ENCODE measurements at places on chromosomes 3 and 15.

- no peak for DNase-seq
Observed at GRCh38 chr3:186115239-186115996, 6.5 kb upstream of the ETV5 start.

- no peak for DNase-seq
Observed at GRCh38 chr3:160719710-160720109, 36.3 kb upstream of the PPM1L start.

GRCh38 chr3:24538891-24539290 lies 44.2 kb upstream of the THRB start:
- no peak for DNase-seq

- no peak for DNase-seq
Observed at GRCh38 chr15:64216730-64217428, 54.1 kb upstream of the PPIB start.

GRCh38 chr3:130834476-130834875 lies 59.4 kb upstream of the ATP2C1 start:
- no peak for DNase-seq

DNA sequence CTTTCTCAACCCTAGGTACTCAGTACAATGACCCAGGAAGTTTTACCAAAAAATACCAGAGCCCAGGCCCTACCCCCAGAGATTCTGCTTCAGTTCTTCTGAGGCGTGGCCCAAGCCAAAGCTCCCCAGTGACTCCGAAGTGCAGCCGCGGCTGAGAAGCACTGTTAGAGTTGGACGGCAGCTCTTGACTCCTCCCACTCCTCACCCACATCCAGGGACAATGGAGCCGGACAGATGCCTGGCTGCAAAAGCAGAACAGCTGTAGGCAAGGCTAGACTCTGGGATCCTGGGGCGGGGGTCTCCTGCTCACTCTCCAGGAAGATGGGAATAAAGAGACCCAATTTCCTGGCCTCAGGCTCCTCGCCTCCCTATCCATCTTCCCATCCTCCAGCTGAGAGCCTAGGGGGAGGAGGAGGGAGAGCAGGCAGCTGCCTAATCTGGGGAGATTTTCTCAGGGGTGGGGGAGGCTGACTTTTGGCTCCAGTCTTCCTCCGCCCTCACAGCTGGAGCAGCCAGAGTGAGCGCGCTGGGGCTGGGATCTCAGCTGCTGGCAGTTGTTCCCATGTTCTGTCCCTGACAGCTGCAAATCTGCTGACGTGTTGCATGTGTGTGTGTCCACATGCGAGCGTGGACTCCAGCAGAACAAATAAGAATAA lies 223.8 kb downstream of the OPA1 start:
- no peak for DNase-seq

- no peak for DNase-seq
Observed at GRCh38 chr3:33980252-33980651, 181.8 kb downstream of the PDCD6IP start.

GRCh38 chr15:48833526-48834239 lies 22.8 kb upstream of the CEP152 start:
- no peak for DNase-seq

DNA sequence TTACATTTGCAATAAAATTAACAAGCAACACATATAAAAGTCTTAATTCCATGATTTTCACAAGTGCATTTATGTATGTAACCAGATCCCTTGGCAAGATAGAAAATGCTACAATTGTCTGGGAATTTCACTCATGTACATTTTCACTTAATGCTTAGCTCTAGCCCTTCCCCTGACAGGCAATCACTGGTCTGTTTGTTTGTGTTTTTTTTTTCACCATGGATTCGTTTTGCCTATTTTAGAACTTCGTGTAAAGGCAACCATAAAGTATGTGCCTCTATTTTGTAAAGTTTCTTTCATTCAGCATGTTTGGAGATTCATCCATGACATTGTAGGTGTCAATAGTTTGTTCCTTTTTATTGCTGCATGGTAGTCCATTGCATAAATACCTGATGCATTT lies 260.9 kb upstream of the SLCO3A1 start:
- DNase-seq = no peak

DNA sequence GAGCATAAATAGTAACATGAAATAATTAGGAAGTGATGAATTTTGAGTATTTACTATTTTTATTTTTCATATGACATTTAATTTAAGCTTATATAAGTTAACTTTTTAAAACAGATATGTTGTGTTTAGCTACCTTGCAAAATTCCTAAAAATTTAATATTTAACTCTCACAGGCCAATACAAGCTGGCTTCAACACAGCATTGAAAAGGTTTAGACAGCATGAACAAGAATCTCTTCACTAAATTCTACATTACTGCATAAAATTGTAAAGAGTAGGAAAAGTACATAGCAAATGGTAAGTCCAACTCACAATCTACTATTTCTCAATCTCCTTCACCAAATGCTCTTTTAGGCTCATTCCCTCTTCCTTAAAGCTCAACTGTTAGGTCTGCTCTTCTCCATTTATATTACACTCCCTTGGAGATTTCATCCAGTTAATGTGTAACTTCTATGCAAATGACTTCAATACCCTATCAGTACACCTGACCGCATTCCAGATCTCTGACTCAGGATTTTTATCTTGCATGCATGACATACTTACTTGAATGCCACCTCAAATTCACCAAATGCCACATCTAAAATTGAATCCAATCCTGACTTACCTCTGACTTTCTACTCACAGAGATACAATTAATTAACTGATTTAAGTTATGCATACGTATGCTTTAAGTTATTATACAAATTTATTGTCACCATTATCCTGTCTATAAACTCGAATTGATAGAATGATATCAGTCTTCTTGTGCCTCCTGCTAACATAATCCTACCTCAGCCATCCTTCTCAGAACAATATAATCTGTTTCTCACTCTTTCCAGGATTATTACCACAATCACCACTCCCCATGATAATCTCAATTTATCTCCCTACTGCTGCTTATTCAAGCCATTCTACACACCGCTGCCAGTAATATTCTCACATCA lies 127.0 kb downstream of the STAG1 start:
- DNase-seq = no peak

Measured in stimulated activated CD4-positive, alpha-beta T cell treated with anti-CD3 and anti-CD28 coated beads, TNF-alpha, amount 100 ng/mL, for 48 hours (primary cell).